ENCODE measurements at places on chromosomes 4 and X. TPM values are rescaled to one million over a fixed set of nuclear protein-coding genes. Genes with fewer than 3 reads are reported as not detected.

Gene CD40LG
- total RNA-seq: not detected

Gene PAGE1
- not detected for total RNA-seq

Gene FOXR2
- total RNA-seq: not detected

Gene SRPX2
- total RNA-seq: 143 TPM

Gene GPRASP3
- 12.0 TPM for total RNA-seq

Gene NKX3-2
- not detected for total RNA-seq

All from thoracic aorta endothelial cell (primary cell).